NB4 (cell line): ENCODE measurements at places on chromosomes 3 and 15.
A peak's percentile ranks its signal among the peaks of the same experiment; 100 is the strongest.

- peak; percentile 96 for DNase-seq
These were observed 6.8 kb upstream of the PDCD6IP start for GRCh38 chr3:33791477-33792166.

GRCh38 chr3:8466526-8466925, 35.1 kb upstream of the LMCD1 start:
- no peak for DNase-seq

DNA sequence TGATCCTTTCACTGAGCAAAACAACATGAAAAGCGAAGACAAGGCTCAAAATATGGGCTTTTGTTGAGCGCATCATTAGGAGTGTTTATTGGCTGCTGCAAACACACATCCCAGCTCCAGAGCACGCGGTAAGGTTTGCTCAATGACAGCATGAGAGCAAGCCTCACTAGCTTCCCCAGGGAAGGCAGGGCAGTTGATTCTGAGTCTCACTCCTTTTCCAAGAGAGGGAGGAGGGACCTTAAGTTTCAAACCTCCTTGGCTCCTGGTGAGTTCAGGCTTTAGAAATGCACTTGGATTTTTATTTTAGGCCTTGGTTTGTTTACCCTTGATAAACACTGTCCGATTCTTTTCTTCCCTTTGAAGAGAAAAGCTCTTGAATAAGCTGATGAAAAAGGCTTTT, 69.1 kb upstream of the CACNA2D3 start:
- no peak for DNase-seq

GRCh38 chr15:48371961-48372360, 40.7 kb downstream of the DUT start:
- DNase-seq: no peak

GRCh38 chr3:120130656-120131055, 36.4 kb upstream of the GSK3B start:
- no peak for DNase-seq

- DNase-seq: no peak
These were observed 16.6 kb upstream of the GYG1 start for GRCh38 chr3:148974726-148975125.

DNA sequence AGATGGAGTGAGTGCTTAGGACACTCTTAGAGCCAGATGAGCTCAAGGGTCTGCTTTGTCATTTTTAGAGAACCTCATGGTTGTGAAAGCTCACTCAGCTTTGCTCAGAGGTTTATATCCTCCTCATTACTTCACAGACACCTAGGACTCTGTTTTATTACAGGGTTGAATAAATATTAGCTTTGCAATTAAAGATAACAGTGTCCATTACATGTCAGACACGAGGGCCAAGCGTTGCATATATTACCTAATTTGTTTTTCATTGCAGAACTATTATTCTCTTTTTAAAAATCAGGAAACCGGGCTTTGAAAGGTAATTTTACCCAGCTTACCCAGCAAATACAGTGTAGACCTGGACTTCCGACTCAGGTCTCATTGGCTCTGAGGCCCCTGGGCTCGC, 16.1 kb downstream of the MAP6D1 start:
- no peak for DNase-seq

DNA sequence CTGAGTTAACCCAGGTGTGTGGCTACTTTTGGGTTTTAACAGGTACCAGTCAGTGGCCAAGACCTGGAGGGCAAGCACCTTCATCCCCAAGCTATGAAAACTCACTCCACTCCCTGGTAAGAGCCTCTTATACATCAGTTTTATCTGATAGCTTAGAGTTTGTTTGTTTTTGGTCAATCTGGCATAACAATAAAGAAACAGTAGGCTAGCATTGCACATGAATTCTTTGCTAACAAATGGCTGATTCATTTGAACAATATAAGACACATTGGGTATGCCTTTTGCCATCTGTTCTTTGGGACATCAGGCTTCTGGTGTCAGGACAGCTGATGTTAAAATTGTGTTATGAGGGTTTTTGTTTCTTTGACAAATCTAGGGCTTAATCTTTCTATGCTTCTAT, 125.0 kb upstream of the CGNL1 start:
- DNase-seq: no peak

DNA sequence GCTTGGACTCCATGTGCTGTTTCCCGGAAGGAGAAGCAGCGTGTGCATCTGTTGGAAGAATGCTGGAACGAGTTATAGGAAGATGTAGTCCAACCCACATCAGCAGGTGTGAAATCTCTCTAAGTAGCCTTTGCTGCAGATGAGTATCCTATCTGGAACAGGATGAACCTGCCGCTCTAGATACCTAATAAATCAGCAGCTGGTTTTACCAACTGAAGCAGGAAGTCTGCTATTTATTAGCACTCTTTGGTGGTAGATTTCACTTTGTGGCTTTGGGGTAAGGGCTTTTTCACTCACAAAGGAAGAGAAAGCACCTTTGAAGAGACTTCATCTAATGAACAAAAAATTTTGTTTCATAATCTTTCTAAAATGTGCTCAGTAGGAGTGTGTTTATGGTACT, 66.4 kb downstream of the DCUN1D1 start:
- no peak for DNase-seq

GRCh38 chr15:87959080-87959479, 297.5 kb downstream of the NTRK3 start:
- peak; percentile 4 for DNase-seq

DNA sequence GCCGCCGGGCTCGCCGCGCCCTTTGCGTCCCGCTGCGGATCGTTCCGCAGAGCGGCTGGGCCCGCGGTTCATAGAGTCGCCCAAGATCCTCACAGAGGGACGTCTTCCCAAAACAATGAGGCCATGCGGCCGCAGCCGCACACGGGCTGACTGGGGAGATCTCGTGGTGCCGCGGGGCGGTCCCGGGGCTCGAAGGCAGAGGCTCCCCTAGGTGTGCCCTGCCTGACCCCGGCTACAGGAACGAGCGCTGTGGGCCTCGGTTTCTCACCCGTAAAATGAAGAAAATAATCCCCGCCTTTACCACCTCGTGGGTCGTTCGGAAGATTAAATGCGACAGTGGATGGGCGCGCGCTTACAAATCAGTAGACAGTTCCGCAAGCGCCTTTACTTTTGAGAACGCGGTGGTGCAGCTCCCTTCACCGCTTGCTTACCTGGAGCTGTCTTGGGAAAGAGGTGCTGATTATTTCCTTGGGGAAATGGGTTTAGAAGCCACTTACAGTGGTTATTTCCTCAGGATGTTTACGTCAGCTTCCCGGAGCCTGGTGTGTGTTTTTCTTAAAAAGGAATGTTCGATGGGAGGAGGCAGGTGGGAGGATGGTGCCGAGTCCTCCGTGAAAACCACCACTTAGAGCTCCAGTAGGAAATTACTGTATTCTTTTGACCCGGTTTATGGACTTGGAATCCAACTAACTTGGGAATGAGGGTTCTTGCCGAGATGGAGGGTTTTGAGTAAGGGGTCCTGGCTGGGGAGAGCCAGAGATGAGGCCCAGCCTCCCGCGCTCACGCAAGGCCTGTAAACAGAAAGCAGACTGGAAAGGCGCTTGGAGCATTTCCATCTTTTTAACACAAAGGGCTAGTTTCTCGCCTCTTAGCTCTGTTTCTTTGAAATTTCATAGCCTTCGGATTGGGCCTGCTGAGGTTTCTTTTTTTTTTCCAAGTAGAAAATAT, 1.9 kb upstream of the MEX3B start:
- no peak for DNase-seq

GRCh38 chr15:78209646-78210348, 24.6 kb downstream of the ACSBG1 start:
- DNase-seq: no peak

DNA sequence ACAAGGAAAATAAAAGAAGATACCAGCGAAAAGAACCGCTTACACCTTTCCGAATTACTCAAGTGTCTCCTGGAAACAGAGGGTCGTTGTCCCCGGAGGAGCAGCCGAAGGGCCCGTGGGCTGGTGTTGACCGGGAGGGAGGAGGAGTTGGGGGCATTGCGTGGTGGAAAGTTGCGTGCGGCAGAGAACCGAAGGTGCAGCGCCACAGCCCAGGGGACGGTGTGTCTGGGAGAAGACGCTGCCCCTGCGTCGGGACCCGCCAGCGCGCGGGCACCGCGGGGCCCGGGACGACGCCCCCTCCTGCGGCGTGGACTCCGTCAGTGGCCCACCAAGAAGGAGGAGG, 325 bp downstream of the ALCAM start:
- peak; percentile 44 for DNase-seq

DNA sequence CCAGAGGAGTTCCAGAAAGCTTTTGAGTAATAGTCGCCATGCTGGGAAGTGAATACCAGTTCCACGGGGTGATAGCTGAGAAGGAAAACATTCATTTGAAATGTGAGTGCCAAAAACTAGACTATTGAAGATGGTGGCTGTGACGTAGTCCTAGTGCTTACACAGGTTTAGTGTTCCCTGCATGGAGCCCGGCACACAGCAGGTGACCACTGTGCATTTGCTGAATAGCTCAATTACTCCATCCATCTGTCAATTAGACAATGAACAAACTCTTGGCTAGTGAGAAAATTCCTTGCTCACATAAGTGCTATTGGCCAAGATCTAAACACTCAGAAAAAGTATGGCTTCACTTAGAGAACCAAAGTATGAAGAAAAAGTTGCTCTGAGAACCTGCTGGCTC, 448.1 kb upstream of the WNT5A start:
- no peak for DNase-seq

GRCh38 chr3:9361691-9362388, 1.0 kb upstream of the THUMPD3 start:
- DNase-seq: no peak

DNA sequence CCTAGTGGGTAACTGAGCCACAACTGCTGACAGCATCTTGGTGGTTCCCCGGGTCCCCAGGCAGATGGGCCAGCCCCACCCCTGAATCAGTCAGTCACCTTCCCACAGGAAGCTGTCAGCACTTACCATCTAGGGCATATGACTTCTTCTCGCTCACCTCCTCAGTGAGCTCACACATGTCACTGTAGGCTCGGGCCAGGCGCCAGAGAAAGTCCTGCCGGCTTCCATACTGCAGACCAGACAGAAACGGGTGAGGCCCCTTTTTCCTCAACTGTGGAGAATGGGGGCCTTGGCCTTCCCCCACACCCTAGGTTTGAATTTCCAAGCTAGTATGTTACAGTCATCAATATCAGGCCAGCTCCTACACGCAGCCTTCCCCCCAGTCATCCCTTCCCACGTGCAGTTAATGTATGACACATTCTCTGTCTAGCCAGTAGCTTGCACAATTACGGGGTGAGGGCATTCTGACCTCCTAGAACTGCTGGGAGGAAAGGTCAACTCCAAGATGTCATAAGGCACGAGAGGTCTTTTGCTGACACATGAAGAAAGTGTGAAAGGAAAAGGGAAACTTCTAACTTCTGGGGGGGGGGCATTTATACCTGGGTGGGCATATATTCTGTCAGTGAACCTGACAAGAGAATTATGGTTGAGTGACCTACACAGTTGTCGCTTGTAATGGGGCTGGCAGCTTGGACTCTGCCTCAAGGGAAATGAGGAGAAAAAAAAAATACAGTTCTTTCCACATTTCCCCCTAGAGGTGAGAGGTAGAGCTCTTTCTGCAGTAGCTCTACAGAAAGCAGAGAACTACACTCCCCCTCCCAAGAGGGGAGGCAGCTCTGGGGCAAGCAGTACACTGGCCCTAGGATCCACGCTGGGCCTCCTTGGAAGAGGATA, 10.9 kb downstream of the RMDN3 start:
- peak; percentile 74 for DNase-seq

- DNase-seq: no peak
These were observed 175.7 kb downstream of the TMEM108 start for GRCh38 chr3:133213937-133214336.

DNA sequence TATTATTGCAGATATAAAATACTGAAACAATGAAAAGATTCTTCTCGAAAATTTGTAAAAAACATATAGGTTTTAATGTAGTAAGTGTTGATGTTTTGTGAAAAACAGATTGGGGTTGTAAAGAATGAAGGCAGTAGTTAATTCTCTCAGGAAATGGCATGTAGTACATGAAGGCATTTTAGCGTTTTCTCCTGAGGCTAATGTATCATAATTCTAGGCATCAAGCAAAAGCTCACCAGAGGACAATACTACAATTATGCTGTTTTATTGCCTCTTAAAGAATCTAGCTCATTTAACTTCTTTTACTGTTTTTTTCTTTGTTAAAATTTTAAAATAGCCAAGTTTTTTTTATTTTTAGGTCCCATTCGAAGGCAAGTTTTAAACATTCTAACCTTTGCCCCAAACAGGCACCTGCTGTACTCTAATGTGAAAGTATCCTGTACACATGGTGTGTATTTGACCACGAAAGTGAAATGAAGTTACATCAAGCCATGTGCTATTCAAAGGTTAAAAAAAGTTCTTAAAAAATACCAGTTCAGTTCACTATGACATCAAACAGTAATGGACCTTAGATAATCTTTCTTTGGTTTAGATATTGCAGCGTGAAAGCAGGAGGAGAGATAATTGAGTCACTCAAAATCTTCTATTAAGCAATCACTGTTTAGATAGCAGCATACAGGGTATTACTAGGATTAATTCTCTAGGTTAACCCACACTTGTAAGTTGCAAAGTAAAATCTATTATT, 163.6 kb downstream of the ECT2 start:
- DNase-seq: no peak

- DNase-seq: peak; percentile 4
These were observed 848 bp upstream of the CADPS start for GRCh38 chr3:62876064-62876463.

GRCh38 chr3:194305356-194306108, 45.6 kb downstream of the CPN2 start:
- DNase-seq: no peak

DNA sequence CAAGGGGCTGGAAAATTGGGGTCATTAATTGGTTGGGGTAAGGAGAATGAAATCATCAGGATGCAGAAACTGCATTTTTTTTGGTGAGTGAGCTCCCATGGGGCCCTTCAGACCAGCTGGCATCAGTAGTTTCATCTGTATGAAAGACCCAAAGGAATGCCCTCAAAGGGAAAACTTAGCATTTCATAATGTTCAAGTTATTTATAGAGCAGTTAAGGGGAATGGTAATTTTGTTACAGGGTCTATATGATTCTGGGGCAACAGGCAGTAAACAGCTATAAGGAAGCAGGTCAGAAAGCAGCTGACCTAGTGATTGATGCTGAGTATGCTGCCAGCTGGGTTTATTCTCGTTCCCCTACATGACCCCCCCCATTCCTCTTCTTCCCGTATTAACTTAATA, 448.9 kb downstream of the OCA2 start:
- DNase-seq: no peak

DNA sequence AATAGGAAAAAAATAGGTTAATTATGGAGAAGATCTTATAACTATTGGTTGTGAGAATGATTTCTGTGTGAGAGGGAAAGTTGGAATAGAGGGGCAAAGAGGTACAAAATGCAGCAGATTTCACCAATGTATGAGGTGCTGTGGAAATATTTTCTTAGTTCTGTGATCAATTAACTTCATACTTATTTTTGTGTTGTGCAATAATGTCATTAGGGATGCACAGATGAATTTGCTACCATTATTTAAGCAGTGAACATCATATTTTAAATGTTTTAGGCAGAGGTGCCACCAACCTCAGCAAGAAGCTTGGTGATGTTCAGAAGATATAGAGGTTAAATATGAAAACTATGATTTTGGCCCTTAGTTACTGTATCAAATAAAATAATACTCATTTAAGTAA, 21.6 kb downstream of the MBNL1 start:
- no peak for DNase-seq
